ENCODE measurements at places on chromosomes 3 and 15. TPM values are rescaled to one million over a fixed set of nuclear protein-coding genes. Genes with fewer than 3 reads are reported as not detected.

DNA sequence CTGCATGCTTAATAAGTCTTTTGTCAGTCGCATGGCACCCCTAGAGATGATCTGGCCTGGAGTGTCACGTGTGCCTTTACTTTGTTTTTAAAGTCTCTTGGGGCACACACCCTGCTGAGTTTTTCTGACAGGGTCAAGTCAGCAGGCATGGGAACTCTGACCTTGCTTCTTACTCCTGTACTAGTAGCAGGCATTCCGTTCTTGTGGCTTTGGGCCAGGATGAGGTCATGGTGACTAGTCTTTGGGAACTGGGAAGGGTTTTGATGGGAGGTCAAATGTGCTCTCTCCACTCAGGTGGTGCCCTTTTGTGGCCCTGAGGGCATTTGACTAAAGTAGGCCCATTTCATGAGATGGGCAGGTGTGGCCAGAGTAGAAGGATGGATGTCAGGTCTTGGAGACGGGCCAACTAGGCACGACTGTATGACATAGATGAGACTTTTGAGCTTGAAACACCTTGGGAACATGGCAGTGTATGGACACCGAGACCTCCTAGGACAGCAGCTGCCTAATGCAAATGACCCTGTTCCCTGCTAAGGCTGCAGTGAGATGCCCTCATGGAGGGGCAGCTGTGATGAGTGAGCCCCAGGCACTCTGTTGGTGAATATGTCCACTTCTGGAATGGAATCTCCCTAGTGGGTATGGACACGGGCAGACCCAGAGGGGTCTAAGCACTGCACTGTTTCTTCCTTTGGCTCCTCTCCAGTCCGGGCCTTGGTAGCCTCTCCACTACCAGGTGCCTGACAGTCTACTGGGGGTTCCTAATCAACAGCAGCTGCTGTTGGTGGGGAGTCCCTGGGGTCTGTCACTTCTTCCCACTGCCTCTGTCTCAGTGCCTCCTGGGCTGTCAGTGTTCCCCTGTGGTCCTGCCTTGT lies 16.4 kb downstream of the SRPRB start:
- DNase-seq, result no peak
- no peaks in the 10 kb centered on the region for H3K4me1 ChIP-seq
- no peak overlapping the region for H3K27ac ChIP-seq
- H3K27me3 ChIP-seq, result no peaks in the 10 kb centered on the region
- peaks cover 79% of the 10 kb centered on the region for H3K36me3 ChIP-seq

KLHL6 gene
- 72.6 TPM for total RNA-seq

GRCh38 chr3:35663471-35663870 lies 24.1 kb downstream of the ARPP21 start:
- H3K27ac ChIP-seq, result no peak overlapping the region
- DNase-seq, result no peak
- no peak overlapping the region for H3K4me3 ChIP-seq
- peaks cover 3% of the 10 kb centered on the region for H3K4me1 ChIP-seq
- H3K36me3 ChIP-seq, result no peaks in the 10 kb centered on the region

DNA sequence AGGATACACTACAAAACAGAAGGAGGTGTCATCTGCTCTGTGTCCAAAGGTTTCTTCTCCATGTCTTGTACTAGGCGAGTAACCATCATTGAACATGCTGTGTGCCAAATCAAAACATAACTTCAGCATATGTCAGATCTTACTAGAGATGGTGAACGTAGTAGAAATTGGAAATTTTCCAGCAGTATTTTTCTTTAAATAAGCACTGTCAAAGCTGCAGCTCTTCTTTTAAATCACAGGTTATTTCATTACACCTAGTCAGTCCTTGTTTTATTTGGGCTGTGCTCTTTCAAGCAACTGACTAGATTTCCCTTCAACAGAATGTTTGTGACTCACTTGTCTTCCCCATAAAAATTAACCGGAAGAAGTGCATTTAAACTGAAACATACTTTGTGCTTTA lies 46.5 kb downstream of the MSL2 start:
- peaks cover 32% of the 10 kb centered on the region for H3K36me3 ChIP-seq
- H3K4me3 ChIP-seq, result no peak overlapping the region
- H3K27ac ChIP-seq, result no peak overlapping the region
- H3K4me1 ChIP-seq, result peaks cover 1% of the 10 kb centered on the region

GRCh38 chr15:63803106-63803886 lies 30.5 kb downstream of the HERC1 start:
- no peak overlapping the region for H3K4me3 ChIP-seq
- no peaks in the 10 kb centered on the region for H3K36me3 ChIP-seq
- no peak overlapping the region for H3K27ac ChIP-seq
- H3K4me1 ChIP-seq, result peaks cover 61% of the 10 kb centered on the region

DNA sequence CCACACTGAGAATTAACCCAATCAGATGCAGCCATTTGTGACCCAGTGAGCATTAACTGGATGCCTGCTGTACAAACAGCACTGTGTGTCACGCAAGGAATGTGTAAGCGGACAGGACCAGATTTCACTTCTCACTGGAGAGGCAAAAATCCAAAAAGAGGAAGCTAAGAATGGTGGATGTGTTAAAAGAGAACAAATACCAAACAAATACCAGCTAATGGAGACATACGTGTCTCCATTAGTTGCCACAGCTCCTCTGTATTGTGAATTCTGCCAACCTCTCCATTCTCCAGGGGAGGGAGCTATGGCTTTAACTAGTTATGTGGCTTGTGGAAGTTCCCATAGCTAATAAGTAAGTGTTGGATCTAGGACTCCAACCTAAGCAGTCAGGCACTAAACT lies 2.6 kb downstream of the LTF start:
- H3K4me3 ChIP-seq, result no peak overlapping the region
- no peaks in the 10 kb centered on the region for H3K36me3 ChIP-seq
- H3K27ac ChIP-seq, result no peak overlapping the region
- H3K27me3 ChIP-seq, result peaks cover 4% of the 10 kb centered on the region
- no peaks in the 10 kb centered on the region for H3K4me1 ChIP-seq
- DNase-seq, result no peak

GOLGA8T gene
- not detected for total RNA-seq

DNA sequence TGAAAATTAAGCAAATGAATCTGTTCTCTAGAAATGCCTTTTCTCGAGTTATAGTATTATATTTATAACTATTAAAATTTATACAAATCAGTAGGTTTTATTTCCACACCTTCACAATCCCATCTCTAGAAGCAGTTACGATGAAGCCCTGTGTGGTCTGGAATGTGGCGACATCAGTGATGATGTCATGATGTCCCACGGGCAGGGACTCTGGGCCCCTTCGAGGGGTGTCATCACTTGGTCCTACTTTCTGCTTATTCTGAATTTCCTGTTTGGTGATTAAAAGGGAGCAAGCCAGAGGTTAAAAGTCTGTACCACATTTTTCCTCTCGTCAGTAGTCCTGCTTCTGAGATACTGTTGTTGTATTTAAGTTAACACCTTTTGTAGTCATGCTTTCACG lies 67.4 kb downstream of the PIK3R4 start:
- no peak overlapping the region for H3K4me3 ChIP-seq
- no peaks in the 10 kb centered on the region for H3K27me3 ChIP-seq
- no peak for DNase-seq
- no peaks in the 10 kb centered on the region for H3K4me1 ChIP-seq
- peaks cover 69% of the 10 kb centered on the region for H3K36me3 ChIP-seq

DNA sequence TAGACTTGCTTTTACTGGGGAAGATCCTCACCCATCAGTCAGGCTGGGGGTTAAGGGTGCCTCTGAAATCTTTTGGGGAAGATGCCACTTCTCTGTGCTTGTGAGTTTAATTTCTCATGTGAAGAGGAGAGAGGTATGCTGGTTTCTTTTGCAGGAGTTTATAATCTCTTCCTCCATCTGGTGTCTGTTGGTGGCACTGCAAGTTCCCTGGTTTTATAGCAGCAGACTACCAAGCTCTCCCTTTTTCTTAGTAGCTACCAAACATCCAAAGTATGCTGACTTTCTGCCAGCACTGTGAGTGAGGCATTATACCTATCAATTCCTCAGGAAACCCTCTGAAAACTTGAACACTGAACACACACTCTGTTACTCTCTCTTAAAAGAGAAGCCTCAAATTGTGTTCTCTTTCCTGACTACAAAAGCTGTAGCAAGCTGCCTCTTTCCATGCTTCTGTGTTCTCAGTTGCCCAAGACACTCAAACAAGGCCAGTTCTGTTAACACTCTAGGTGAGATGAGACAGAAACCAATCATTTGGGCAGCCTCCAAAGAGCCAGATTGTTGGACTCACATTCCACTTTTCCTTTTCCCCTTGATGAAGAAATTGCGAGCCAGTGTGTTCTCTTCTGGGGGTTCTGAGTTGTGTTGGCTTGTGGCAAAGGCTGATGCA lies 299.5 kb downstream of the GAP43 start:
- no peak overlapping the region for H3K27ac ChIP-seq
- no peaks in the 10 kb centered on the region for H3K27me3 ChIP-seq
- no peaks in the 10 kb centered on the region for H3K36me3 ChIP-seq
- DNase-seq, result no peak

DNA sequence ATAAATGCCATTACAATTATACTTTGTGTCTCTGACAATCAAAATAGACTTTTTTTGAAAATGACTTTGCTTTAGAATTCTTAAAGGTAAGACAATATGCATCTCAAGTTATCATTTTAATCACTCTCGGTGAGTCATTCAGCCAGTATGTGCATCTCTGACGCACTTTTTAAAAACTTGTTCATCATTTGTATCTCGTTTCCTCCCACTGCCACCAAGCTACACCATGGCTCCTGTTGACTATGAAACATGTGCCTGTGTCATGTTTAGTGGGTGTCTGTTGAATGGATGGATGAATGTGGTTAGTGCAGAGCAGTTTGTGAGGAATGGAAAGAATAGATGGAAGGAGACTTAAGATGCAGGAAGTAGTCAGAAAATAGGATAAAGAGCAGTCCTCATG lies 68.6 kb downstream of the ARPP21 start:
- no peaks in the 10 kb centered on the region for H3K36me3 ChIP-seq
- H3K4me3 ChIP-seq, result no peak overlapping the region
- H3K4me1 ChIP-seq, result no peaks in the 10 kb centered on the region
- H3K27ac ChIP-seq, result no peak overlapping the region
- DNase-seq, result no peak
- H3K27me3 ChIP-seq, result no peaks in the 10 kb centered on the region

KIF23 gene
- 0.30 TPM for total RNA-seq

GRCh38 chr3:143881095-143881494 lies 32.8 kb upstream of the SLC9A9 start:
- DNase-seq, result no peak
- H3K36me3 ChIP-seq, result no peaks in the 10 kb centered on the region
- H3K4me1 ChIP-seq, result no peaks in the 10 kb centered on the region
- no peak overlapping the region for H3K27ac ChIP-seq
- H3K27me3 ChIP-seq, result peaks cover 2% of the 10 kb centered on the region

- no peak overlapping the region for H3K4me3 ChIP-seq
- H3K27me3 ChIP-seq, result no peaks in the 10 kb centered on the region
- H3K27ac ChIP-seq, result no peak overlapping the region
- H3K4me1 ChIP-seq, result no peaks in the 10 kb centered on the region
These were observed 17.2 kb upstream of the RAP2B start for GRCh38 chr3:153144779-153145178.

SCG5 gene
- not detected for total RNA-seq

- H3K27ac ChIP-seq, result peak overlapping the region; percentile 31
- DNase-seq, result peak; percentile 40
- peaks cover 29% of the 10 kb centered on the region for H3K36me3 ChIP-seq
- peaks cover 67% of the 10 kb centered on the region for H3K4me1 ChIP-seq
These were observed 6.7 kb downstream of the RASGRP1 start for GRCh38 chr15:38557921-38558320.

C2CD4A gene
- not detected for total RNA-seq

GRCh38 chr15:42548249-42549031 lies at the start of the genes HAUS2 and LRRC57:
TSS of gene HAUS2 (plus strand) at chr15:42548838. CDS start at chr15:42548873, 35 bp downstream.
TSS of gene LRRC57 (minus strand) at chr15:42548793. CDS start at chr15:42548434, 359 bp downstream.
- peak within 1 kb of the TSS; percentile 86 for H3K27ac ChIP-seq
- H3K27me3 ChIP-seq, result no peaks in the 10 kb centered on the region
- peak; percentile 91 for DNase-seq
- H3K4me1 ChIP-seq, result peaks cover 26% of the 10 kb centered on the region

RAB7A gene
- 138 TPM for total RNA-seq

GRCh38 chr3:30078736-30079135 lies 527.7 kb upstream of the TGFBR2 start:
- H3K27ac ChIP-seq, result no peak overlapping the region
- no peaks in the 10 kb centered on the region for H3K36me3 ChIP-seq
- H3K4me3 ChIP-seq, result no peak overlapping the region
- H3K4me1 ChIP-seq, result no peaks in the 10 kb centered on the region

GRCh38 chr15:32130823-32131222 lies 100.5 kb downstream of the CHRNA7 start:
- no peak for DNase-seq
- H3K4me3 ChIP-seq, result no peak overlapping the region
- no peak overlapping the region for H3K27ac ChIP-seq
- H3K36me3 ChIP-seq, result no peaks in the 10 kb centered on the region

GRCh38 chr3:129599607-129600006 lies 6.9 kb downstream of the PLXND1 start:
- no peaks in the 10 kb centered on the region for H3K27me3 ChIP-seq
- H3K27ac ChIP-seq, result no peak overlapping the region
- H3K4me1 ChIP-seq, result no peaks in the 10 kb centered on the region
- no peak for DNase-seq
- no peaks in the 10 kb centered on the region for H3K36me3 ChIP-seq
- no peak overlapping the region for H3K4me3 ChIP-seq

XCR1 gene
- not detected for total RNA-seq

SNX22 gene
- 43.0 TPM for total RNA-seq

FBXO22 gene
- total RNA-seq, result 24.1 TPM

DNA sequence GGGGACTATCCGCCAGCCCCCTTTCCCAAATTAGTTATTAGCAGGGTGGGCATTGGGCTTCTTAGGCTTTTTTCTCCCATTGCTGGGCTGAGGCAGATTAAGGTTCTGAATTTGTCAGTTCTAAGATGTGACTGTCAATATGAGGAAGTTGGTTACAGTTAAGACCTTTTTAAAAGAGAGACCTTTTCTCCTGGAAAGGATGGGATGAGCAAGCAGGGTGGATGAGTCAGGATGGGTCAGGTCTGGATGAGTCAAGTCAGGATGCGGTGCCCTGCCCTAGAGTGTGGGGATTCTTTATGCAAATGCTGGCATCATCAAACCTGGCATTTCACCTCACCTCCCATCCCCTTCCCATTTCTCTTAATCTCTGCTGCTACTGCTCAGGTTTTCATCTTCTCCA lies 1.9 kb downstream of the AEN start:
- peak overlapping the region; percentile 72 for H3K27ac ChIP-seq
- DNase-seq, result peak; percentile 34
- H3K36me3 ChIP-seq, result no peaks in the 10 kb centered on the region
- no peaks in the 10 kb centered on the region for H3K27me3 ChIP-seq
- peak overlapping the region; percentile 83 for H3K4me3 ChIP-seq

Data from B cell (primary cell).